ENCODE measurements at places on chromosomes 16 and 17.

- no peak for DNase-seq
Observed at GRCh38 chr16:49496656-49497055, 123.1 kb downstream of the C16orf78 start.

GRCh38 chr17:633133-633532 lies 81.5 kb downstream of the VPS53 start:
- DNase-seq = no peak

DNA sequence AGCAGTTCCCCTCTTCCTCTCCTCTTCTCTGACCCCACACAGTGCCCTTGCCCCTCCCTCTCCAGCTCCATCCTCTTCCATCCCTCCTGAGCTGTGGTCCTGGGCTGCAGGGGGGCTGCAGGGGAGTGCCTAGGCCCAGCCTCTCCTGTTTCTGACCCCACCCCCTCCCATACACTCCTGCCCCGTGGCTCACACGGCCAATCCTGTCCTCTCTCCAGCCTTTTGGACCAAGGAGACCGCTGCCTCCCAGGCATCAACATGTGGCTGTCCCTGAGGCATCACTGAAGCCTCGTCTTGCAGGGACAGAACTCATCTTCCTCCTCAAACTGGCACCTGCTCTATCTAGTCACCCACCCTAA lies 6.7 kb downstream of the CLUH start:
- DNase-seq = no peak

GRCh38 chr16:89912627-89913026 lies 6.0 kb upstream of the MC1R start:
- no peak for DNase-seq

DNA sequence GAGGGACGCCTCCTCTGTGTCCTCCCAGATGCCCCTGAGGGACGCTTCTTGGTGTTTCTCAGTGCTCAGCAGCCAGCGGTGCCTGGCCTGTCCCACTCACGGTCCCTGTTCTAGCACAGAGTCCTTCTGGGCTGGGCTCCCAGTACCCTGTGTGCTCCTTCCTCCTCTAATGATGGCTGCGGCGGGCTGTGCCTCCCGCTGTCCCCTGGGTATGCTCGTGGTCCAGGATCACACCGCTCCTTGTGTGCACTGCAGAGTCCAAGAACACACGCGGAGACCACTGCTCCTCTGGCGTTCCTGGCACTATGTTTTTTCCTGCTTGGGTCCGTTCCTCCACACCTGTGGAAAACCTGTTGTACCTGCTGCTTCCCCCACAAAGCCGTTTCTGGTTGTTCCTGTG lies 15.1 kb upstream of the IRF8 start:
- no peak for DNase-seq

All from CD4-positive, alpha-beta T cell treated with Interleukin-2 at 100 ng/mL for 4 hours (primary cell).